CD4-positive, alpha-beta T cell treated with Interleukin-6 for 4 hours (primary cell): ENCODE measurements at places on chromosomes 1 and 21.

DNA sequence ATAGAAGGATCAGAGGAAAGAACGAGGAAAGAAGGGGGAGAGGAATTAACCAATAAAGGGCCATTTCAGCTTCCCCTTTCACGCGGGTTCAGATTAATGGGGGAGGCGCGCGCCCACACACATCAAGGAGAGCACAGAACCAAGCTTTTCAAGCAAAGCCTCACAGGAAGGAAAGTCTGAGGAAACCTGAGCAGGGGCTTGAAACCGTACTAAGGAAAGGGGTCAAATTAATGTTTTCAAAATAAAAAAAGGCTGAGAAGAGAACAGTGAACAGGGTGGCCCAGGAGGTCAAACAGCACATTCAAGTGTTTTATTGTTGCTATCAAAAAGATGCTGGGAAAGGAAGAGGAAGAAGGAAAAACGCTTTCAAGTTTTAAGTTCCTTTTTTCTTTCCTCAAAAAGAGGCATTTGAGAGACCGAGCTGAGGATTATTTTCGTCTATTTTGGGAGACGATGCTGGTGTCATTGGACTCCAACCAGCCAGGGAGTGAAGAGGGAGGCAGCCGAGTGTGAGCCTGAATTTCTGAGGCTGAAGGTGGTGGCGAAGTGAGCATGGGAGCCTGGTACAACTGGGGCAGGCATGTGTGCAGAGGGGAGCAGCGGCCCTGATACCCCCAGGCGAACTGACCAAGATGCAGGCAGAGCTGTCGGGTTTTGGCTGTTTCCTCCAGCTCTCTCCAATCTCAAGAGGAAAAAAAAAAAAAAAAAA, 88.4 kb downstream of the PROX1 start:
- DNase-seq = no peak

- no peak for DNase-seq
Observed at GRCh38 chr1:212205843-212206242, 79.4 kb upstream of the PPP2R5A start.

- DNase-seq = no peak
Observed at GRCh38 chr1:70093250-70093975, 112.0 kb downstream of the LRRC40 start.

DNA sequence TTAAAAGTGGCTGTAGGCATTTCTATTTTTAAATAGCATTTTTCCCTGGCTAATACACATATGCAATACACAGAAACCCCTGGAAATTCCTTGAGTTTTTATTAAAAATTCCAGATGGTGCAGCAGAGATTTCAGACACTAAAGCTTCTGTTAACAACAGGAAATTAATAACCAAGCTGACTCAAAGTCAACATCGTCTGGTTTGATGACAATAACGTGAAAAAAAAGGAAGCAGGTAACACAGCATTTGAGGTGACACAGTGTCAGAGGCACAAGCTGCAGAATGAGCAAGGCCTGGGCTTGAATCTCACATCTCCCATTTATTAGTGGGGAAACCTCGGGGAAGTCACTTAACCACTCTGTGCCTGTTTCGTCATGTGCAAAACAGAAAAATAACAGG, 64.6 kb upstream of the GJB5 start:
- DNase-seq = no peak

GRCh38 chr21:41170859-41171609, 3.1 kb downstream of the BACE2 start:
- no peak for DNase-seq

DNA sequence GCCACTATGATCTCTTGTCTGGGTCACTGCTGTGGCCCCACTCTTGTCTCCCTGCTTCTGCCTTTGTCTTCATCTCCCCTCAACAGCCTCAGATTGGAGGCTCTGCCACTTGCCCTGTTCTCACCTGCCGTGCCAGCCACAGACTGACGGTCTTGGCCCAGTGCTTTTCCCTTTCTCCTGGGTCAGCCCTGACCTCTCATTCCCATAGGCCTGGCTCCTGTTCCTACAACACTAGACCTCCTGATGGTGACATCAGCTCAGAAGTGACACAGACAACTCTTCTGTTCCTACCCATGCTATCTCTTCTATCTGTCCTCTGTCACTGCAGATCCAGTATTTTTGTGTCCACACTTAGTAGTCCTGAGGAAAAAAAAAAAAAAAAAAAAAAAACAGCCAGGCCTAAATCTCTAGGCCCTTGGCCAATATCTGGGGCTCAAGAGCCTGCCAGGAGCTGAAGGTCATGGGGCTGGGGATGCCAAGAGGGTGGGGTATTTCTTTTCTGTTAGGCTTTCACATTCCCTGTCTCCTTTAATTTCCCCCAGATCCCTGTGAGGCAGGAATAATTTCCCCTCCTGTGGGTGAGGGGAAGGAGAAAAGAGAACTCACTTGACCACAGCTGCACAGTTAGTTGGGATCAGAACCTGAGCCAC, 42.0 kb upstream of the FOXO6 start:
- no peak for DNase-seq

- no peak for DNase-seq
Observed at GRCh38 chr1:151369621-151370048, 2.9 kb downstream of the SELENBP1 start.

DNA sequence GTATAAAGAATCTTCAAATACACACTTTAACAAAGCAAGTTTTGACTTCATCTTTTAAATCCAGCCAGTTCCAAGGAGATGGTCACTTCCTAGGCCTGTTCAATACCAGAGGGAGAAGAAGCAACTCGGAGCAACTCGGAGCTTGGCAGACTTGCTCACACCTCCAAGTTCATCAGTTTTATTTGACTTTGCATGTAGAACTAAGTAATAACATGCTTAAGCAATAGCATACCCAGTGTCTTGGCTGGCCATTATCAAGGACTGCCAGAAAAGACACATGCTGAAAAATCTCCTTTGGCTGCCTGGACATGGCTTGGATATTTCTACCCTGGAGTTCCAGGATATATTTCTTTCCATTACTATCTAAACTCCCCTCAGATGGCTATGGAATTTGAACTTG, 52.6 kb downstream of the GNG12 start:
- DNase-seq = no peak

DNA sequence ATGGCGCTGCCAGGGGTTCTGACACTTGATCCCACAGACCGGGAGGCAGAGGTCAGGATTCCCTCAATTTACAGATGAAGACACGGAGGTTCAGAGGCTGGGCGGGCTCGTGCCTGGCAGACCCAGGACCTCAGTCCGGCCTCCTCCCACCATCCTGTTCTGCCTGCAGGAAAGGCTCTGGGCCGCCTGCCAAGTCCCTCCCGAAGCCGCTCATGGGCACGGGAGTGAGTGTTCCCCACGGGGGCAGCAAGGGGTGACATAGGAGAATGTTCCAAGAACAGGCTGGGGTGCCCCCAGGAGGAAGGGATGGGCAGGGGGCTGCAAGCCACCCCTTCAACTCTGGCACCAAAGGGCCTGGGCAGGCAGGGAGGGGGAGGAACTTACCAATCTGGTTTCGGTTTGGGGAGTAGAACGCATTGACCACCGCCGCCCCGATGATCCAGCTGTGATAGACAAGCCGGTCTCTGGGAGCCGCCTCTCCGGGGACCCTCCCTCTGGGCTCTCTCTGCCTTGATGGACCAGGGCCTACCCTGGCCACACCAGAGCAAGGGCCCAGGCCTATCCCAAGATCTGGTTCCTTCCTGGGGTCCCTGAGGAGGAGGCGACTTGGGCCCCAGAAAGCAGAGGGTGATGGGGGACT, 7.5 kb downstream of the PRXL2B start:
- DNase-seq = no peak

GRCh38 chr1:21139601-21140000, 37.1 kb downstream of the EIF4G3 start:
- no peak for DNase-seq

GRCh38 chr1:196651637-196652215, at the start of gene CFH:
Gene CFH, plus strand, starts transcription at chr1:196652043. Its CDS starts 75 bp downstream, at chr1:196652118.
- DNase-seq = no peak

DNA sequence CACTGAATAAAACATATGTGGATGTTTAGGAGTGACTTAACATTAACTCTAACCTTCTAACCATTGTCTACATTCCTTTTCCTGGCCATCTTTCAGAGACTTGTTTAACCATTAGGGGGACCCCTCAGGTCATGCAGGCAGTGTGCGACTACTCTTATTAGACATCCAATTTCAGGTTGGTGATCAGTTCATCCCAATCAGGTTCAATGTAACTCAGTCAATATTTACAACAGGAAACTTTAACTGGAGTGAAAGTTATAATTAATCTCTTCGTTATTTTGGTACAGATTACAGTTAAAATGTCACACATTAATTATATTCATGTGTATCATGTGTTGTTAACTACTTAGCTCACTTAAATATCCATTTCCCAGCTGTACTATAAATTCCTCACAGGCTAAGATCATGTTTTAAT, 68.8 kb upstream of the RGS1 start:
- DNase-seq = peak; percentile 29

- no peak for DNase-seq
Observed at GRCh38 chr1:20373286-20373685, 82.6 kb downstream of the VWA5B1 start.

GRCh38 chr1:50847303-50847702, 112.8 kb downstream of the FAF1 start:
- no peak for DNase-seq

GRCh38 chr21:25456672-25457071, 150.6 kb downstream of the MRPL39 start:
- DNase-seq = peak; percentile 3

- no peak for DNase-seq
Observed at GRCh38 chr1:87963556-87963955, 634.9 kb downstream of the LMO4 start.

DNA sequence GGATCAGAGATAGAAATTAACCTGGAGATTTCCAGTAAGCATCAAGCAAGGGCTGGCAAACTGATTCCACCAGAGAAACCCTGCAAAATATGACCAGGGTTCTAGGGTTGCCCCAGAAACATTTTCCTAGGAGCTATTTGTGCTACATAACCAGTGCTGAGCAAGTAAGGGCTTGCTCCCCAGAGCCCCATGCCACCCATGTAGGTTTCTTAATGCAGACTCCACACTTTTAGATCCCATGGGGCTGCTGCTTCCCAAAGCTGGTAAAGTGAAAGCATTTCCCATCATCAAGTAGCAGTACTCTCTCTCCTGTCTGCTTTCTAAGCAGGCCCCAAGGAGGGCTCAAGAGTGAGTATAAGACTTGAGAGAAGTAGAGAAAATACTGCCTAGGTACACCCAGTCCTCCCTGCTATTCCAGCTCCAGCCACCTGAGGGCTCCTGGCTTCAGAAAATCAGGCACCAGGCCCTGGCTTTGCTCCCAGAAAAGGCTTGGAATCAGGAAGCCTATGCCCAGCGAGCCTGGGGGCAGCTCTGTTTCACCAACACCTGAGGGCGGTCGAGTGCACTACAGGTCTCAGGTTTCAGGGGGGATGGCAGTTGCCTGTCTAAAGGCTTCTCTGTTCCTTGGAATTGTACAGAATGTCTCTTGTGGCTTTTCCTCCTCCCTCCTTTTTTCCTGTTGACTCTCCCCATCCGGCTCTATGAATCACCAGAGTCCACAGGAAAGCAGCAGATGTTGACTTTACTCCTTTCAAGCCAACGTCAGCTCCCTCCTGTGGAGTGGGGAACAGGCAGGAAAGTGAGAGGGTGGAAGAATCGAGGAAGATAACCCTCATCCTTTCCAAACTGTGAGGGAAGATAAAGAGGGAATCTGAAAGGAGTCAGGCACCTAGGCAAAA, 6.2 kb upstream of the ANKRD35 start:
- DNase-seq = peak; percentile 63

DNA sequence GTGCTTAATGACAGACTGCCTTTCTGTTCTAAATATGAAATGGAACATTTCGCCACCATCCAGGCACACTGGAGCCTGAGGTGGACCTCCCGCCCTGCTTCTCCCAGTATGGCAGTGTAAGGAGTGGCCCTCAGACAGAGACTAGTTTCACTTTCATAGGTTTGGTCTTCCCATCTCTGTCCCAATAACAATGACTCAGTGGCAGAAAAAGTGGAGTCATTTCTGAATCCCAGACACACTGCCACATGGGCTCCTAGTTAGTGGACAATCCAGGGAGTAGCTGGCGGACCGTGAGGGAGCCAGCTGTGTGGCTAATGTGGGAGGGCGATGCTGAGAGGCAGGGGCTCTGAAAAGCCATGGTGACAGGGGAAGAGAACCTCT, 95.6 kb upstream of the TSPAN2 start:
- DNase-seq = no peak

- DNase-seq = no peak
Observed at GRCh38 chr1:150548324-150548631, 930 bp upstream of the ADAMTSL4 start.

DNA sequence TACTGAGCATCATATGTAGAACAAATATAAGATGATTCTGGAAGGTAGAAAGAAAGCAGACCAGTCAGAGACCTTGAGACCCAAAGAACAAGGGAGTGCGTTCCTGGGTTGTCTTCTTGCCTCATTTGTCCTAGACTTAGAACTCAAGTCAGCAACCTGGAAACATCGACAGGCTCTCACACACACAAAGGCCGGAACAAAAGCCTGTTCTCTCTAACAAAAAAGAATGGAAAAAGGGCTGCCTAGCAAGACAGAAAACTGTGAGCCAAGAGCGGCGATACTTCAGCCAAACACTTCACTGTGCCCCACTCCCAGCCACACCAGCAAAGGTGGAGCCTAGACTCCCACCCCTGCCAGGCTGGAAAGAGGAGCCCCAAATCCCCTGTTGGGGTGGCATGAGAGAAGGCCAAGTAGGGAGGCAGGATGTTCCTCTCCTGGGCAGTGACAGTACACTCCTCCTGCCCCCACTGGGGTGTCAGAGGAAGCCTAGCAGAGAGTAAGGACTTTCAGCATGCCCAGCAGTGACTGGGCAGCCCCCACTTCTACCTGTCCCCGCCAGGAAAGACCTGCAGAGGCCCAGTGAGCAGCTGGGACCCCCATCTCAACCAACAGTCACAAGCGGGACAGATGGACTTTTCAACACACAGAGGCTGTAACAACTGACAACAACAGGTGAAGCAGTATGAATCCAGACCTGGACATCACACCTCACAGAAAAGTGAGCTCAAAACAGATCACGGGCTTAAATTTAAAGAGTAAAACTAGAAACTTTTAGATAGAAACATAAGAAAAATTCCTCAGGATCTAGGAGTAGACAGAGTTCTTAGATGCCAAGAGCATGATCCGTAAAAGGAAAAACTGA, 33.0 kb downstream of the MRAP start:
- no peak for DNase-seq

DNA sequence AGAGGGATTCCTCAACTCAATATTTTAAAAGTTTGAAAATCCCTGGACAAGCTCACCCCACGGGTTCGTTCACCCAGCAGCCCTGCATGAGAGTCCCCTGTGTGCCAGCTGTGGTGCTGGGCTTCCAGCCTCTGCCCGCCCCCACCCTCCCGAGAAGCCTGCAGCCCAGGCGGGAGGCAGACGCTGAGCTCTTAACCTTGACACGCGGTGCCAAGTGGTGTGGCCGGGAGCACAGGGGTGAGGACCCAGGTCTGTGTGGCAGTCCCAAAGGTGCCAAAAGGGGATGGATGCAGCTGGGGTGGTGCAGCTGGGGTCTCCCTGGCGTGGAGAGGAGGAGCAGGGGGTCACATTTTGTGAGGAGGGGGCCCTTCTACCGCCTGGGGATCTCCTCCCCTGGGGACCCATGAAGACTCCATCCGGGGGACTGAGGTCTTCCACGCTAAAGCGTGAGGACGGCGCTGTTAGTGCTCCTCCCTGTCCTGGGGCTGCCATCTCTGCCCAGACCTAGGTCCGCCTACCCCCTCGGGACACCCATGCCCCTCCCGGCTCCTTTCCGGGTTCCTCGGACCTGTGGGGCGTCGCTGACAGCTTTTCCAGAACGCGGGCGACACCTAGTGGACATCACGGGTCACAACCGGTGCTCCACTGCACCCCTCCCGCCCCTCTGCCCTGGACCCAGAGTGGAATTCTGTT, 12.9 kb downstream of the PLA2G2F start:
- DNase-seq = peak; percentile 85

GRCh38 chr1:97806996-97807520, 113.8 kb downstream of the DPYD start:
- no peak for DNase-seq
